HT-29 (cell line): ENCODE measurements at places on chromosomes 5 and 9. TPM values are rescaled to one million over a fixed set of nuclear protein-coding genes. Genes with fewer than 3 reads are reported as not detected.

Gene ZNF883
- total RNA-seq, result not detected in 2 replicates

Gene PCDH1
- total RNA-seq, result 108 and 131 TPM in 2 replicates

Gene CLIC3
- total RNA-seq, result 17.0 and 24.1 TPM in 2 replicates

Gene SLC34A3
- 0.15 TPM in 1 of 2 replicates, not detected in the other for total RNA-seq

Gene SPATA31A3
- not detected in 2 replicates for total RNA-seq

Gene AK8
- not detected in 2 replicates for total RNA-seq

Gene CARTPT
- total RNA-seq, result not detected in 2 replicates

Gene GFI1B
- total RNA-seq, result not detected in 2 replicates
